ENCODE measurements at places on chromosomes 5 and 9.

DNA sequence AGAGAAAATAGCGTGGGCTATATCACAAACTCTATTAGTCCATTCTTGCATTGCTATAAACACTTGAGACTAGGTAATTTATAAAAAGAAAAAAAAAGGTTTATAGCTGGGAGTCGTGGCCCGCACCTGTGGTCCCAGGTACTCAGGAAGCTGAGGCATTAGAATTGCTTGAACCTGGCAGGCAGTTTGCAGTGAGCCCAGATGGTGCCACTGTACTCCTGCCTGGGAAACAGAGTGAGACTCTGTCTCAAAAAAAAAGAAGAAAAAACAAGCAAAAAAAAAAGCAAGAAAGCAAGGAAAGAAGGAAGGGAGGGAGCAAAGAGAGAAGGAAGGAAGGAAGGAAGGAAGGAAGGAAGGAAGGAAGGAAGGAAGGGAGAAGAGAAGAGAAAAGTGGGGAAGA lies 904.2 kb upstream of the EDIL3 start:
- no peak for DNase-seq

- no peak for DNase-seq
Observed at GRCh38 chr9:114051281-114051680, 26.8 kb downstream of the AMBP start.

DNA sequence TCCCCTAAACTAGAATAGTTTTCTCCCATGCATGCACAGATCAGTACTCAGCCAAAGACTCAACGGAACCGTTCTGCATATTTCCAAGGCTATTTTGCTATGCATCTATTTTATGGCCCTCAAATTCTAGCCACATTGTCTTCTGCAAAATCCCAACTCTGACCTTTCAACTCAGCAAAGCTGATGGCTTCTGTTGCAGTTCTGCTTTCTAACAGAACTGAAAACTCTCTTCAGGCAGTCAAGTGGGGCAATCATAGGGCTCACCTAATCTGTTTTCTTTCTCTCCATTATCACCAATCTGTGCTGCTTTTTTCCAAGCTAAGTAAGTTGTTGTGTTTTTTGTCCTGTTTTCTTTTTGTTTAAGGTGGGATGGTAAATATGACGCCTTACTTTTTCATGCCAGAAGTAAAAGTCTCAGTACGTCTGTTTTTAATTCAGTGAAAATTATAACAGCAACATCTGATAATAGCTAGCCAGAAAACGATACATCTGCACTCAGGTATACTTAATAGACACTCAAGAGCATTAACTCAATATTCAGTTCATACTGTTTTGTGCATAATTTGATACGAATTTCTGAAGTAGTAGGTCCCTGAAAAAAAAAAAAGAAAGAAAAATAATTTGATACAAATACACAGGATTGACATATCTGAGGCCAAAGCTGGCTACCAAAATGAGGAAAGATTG lies 454.3 kb downstream of the TLE1 start:
- no peak for DNase-seq

- no peak for DNase-seq
Observed at GRCh38 chr5:171857489-171857876, 71.9 kb downstream of the SMIM23 start.

GRCh38 chr5:68046445-68046844 lies 169.1 kb upstream of the PIK3R1 start:
- DNase-seq: no peak

GRCh38 chr9:99474186-99474585 lies 252.1 kb downstream of the SEC61B start:
- no peak for DNase-seq

- no peak for DNase-seq
Observed at GRCh38 chr9:78252616-78253015, 16.7 kb downstream of the CEP78 start.

GRCh38 chr9:79980432-79980831 lies 408.7 kb downstream of the TLE4 start:
- no peak for DNase-seq

DNA sequence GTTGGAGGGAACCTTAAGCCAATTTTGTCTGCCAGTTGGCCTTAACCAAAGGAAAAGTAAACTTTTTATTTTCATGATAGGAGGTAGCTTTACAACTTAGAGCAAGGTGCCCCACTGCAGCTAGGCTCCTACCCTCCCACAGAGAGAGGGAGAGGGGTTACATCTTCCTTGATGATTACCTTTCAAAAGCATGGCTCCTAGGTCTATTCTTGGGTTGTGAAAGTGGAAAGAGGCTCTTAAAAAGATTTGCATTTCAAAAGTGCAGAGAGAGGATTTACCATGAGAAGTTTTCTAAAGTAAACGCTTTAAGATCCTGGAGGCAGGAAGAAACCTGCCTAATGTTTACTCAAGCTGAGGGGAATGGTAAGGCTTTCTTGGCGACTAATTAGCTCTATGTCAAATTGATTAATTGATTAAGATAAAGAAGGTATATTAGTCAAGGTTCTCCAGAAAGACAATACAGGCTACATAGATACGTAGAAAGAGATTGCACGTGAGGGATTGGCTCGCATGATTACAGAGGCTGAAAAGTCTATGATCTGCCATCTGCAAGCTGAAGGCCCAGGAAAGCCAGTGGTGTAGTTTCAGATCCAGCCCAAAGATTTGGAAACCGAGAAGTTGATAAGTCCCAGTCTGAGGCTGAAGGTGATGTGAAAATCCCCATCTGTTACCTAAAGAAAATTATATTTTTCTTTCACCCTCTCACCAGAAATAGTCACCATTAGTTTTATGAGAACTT lies 333.8 kb upstream of the CTNND2 start:
- DNase-seq: no peak

DNA sequence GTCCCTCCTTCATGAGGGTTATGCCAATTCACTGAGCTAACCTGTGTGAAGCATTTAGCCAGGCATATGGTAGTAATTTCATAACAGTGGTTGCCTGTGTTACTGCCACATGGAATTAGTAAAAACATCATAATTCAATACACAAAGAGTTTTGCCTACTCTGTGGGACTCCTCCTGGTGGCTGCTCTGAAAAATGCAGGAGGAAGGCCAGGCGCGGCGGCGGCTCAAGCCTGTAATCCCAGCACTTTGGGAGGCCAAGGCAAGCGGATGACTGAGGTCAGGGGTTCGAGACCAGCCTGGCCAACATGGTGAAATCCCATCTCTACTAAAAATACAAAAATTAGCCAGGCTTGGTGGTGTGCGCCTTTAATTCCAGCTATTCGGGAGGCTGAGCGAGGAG lies 547.3 kb downstream of the CDK5RAP2 start:
- DNase-seq: no peak

DNA sequence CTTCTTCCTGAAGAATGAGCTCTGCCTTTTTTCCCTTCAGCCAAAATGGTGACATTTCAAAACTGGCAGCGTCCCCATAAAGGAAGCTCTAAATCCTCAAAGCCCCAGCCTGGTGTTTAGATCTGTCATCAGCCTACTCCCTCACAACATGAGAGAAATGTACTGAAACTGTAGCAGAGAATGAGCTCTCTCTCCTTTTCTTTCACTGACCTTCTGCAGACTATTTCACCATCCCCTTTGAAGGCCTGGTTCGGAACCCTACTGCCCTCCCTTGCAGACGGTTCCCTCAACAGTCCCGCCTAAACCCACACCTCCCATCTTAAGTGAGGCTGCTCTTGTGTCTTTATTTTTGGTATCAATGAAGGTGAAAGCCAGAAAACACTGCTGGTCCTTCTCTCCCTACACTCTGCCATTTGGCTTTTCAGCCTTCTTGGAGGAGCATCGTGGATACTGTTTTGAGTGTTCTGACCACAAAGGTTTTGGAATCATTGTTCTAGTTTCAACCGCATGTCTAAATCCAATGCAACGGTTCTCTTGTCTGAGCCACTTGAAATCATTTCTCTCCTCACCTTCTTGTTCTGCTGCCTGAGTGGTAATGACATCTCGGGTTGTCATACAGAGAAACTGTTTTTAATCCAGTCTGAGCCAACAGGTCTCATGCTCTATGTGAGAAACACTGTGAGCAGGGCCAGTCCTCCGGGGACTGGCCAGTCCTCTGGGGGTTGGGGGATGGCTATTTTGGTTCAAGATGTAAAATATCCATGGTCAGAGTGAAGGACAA lies 39.0 kb downstream of the ITK start:
- no peak for DNase-seq

GRCh38 chr5:68378204-68378820 lies 162.8 kb downstream of the PIK3R1 start:
- DNase-seq: no peak

- no peak for DNase-seq
Observed at GRCh38 chr9:23774266-23774665, 51.8 kb downstream of the ELAVL2 start.

DNA sequence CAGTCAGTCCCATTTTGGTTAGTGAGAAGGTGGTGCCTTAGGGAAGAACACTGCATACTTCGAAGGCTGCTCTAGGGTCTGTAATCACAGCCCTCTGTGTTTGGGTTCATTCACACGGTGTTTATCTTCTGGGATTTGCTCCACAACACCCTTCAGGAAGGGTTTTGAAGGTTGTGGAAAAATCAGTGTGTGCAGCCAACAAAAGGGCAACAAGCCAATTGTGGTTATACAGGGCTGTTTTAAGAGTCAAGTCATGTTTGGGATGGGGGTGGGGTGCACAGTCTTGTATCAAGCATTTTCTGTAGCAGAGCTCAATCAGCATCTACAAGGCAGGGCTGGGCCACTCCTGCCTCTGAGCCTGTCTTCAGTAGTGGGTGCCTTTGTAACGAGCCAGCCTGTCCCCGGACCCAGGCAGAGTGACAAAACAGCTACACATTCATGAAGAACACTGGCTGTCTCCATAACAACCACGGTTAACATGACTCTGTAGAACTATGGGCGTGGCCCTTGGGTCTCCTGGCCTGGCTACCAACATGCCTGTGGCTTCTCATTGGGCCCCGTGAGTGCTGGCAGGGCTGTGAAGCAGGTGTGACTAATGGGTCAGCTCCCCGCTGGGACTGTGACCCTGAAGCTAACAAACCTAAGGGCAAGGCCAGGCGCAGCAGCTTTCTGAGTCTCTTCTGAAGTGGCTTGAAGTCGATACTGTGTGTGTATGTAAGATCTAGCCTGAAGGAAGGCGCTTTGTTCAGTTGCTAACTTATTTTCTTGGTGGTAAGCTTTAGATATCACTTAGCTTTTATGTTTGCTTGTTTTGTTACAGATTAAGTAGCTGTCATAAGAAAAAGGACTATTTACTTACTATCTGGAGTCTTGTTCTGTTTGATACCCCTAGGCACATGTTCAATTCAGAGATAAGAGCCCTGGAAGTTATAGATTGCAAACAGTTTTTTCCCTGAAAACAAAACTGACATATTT lies 27.9 kb upstream of the GOLM1 start:
- DNase-seq: no peak

- no peak for DNase-seq
Observed at GRCh38 chr9:441126-441525, 226.5 kb downstream of the DOCK8 start.

DNA sequence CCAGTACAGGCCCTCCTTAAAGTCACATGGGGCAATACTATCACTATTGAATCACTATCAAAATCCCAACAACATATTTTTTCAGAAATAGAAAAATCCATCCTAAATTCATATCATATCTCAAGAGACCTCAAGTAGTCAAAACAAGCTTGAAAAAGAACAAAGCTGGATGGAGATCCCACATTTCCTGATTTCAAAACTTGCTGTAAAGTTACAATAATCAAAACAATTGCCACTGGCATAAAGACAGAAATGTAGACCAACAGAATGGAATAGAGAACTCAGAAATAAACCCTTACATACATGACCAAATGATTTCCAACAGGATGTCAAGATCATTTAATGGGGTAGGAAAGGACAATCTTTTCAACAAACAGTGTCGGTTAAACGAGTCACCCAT lies 41.3 kb upstream of the CDKN2AIPNL start:
- no peak for DNase-seq

DNA sequence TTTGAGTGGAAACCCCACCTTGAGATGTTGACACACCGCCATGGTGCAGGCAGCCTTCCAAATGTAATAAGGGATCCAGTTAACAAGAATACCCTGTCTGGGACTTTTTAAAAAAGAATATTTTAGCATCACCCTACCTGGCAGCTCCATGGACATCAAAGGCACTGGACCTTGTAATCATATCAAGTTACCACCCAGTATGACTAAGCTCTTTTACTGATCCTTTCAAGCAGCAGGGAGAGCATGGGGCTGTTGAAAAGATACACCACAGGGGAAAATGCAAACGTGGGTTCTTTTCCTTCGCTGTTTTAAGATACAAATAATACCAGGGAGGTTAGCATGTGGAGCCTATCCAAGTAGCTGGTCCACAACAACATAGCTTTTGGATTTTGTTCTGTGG lies 211.2 kb downstream of the SAXO1 start:
- DNase-seq: no peak

DNA sequence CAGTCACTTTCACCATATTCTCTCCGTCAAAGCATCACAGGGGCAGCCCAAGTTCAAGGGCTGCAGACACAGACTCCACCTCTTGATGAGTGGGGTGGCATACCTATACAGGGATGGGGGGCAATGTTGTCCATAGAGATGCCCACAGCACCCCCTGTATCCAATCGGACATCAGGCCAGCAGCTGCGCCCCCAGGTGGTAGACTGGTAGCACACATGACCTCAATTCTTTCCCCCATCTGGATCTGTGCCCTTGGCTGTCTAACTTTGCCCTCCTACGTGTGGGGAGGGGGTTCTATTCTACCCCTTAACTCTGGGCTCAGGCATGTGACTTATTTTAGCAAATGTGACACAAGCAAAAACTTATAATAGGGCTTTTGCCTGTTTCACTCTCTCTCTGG lies 84.0 kb upstream of the SLC25A48 start:
- no peak for DNase-seq

- DNase-seq: no peak
Observed at GRCh38 chr9:76868897-76869296, 37.0 kb downstream of the PRUNE2 start.

- DNase-seq: no peak
Observed at GRCh38 chr5:76406673-76407072, 3.6 kb downstream of the IQGAP2 start.

GRCh38 chr5:179680780-179681401 lies at the start of gene CBY3:
TSS of gene CBY3 (minus strand) at chr5:179681034. CDS start at chr5:179680918, 116 bp downstream.
- DNase-seq: no peak

DNA sequence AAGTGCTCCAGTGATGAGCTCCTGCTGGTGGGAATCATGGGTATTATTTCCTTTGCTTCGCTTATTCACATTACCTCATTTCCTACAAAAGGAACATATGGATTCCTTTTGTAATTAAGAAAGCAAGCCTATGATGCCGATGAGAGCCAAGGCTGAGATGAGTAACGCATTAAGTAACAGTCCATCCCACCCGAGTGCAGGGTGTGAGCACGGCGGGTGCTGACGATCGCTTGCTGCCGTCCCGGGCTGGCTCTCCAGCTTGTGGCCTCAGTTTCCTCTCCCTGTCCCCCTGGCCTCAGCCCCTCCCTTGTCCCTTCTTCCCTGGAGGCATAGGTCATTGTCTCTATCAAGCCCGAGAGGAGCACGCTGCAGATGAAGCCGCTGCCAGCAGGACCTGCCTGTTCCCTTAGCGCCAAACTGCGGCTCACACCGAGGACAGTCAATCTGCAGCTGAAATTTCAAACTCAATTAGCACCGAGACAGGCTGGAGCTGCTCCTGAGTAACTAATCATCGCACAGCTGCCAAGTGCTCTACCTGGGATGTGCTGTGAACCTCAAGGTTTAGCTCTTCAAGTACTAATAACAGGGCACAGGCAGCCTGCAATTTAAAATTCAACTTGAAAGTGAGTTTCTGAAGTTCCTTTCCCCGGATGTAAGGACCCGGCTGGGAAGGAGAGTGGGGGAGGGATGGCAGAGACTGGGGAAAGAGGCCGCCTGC lies 115.2 kb upstream of the RAPGEF1 start:
- no peak for DNase-seq

GRCh38 chr9:13885258-13885657 lies 428.7 kb downstream of the NFIB start:
- no peak for DNase-seq

GRCh38 chr9:72038408-72038807 lies 22.0 kb downstream of the C9orf57 start:
- DNase-seq: no peak

- no peak for DNase-seq
Observed at GRCh38 chr5:76016258-76016657, 66.9 kb upstream of the SV2C start.

All from stimulated activated CD8-positive, alpha-beta memory T cell treated with anti-CD3 and anti-CD28 coated beads, Interleukin-4, amount 100 ng/mL, for 1 hour (primary cell).